Adrenal gland (tissue), 19 donors: ENCODE measurements at places on chromosomes 13 and 19. TPM values are rescaled to one million over a fixed set of nuclear protein-coding genes. Genes with fewer than 3 reads are reported as not detected.

ELANE gene
- polyA plus RNA-seq: 3.3 TPM

SLC17A7 gene
- 0.18 TPM for polyA plus RNA-seq

GFY gene
- not detected for polyA plus RNA-seq

SIGLECL1 gene
- polyA plus RNA-seq: not detected

- DNase-seq: no peak
Measured at GRCh38 chr13:23243066-23243465, 62.3 kb downstream of the SGCG start.

- DNase-seq: no peak
Measured at GRCh38 chr19:37227996-37228395, 10.0 kb downstream of the ZNF383 start.

GRCh38 chr13:52319876-52320275 is 86.1 kb downstream of the THSD1 start:
- no peak for DNase-seq

DNA sequence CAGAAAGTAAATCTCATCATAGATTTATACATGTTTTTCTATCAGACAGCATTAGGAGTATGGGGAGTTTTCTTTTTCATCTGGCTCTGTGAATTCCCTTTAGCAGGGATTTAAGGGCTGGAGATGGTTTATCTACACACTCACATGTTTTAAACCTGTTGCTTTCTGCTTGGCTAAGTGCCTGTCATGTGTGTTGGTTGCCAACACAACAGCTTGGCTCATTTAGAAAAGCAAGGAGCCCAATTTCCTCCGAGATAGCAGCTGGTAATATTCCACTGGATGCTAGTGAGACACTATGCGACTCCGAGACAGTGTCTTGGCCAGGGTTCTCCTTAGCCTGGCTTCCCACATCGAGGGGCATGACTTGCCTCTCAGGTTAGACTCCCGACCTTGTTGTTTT is 83.3 kb downstream of the KLF5 start:
- DNase-seq: no peak
